ENCODE measurements at places on chromosomes 1 and 21. TPM values are rescaled to one million over a fixed set of nuclear protein-coding genes. Genes with fewer than 3 reads are reported as not detected.

Gene CDK11A
- 10.3 TPM for total RNA-seq

- DNase-seq = no peak
Observed at GRCh38 chr1:50976890-50977574, 7.0 kb downstream of the CDKN2C start.

DNA sequence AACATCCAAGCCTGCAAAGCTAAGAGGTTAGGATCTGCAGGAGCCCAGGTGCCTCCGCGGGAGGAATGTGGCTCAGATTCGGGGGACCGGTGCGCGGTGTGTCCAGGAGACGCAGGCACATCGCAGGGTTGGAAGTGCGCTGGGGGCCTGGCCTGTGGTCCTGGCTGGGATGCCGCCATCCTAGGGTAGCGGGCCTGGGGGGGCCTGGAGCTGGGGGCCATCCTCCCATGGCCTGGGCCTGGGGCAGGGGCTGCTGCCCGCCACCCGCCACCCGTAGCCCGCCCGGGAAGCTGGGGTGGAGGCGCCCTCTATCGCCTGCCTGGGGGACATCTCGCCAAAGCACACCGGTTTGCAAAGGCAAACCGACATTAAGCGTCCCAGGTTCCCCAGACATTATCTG, 170.6 kb upstream of the ARHGEF16 start:
- DNase-seq = no peak

GRCh38 chr21:24050231-24050630, 1557.0 kb downstream of the MRPL39 start:
- DNase-seq = no peak

- DNase-seq = no peak
Observed at GRCh38 chr1:182699393-182700350, 15.3 kb upstream of the RGS8 start.

- no peak for DNase-seq
Observed at GRCh38 chr1:32115496-32115895, 7.6 kb downstream of the KPNA6 start.

- peak; percentile 9 for DNase-seq
Observed at GRCh38 chr1:62841587-62842169, 57.7 kb downstream of the ATG4C start.

DNA sequence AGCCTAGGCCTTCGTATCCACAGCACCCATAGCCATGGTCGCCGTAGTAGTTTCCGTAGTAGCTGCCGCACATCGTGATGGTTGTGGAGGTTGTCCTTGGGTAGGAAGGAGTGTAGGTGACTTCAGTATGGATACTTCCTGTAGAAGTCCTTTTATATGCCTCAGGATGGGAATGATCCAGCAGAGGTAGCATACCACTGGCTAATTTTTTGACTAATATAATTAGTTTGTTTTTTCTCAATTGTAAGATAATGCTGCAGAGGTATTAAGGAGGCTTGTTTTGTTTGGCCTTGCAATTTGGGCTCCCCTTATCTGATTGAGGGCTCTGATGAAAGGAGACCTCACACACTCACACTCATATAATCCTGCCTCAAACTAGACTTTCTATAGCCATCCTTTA, at the start of gene KRTAP6-2:
KRTAP6-2 (minus strand) TSS at position 101 of the 400 bp plus-strand sequence; CDS start at position 73, 28 bp downstream.
- no peak for DNase-seq

DNA sequence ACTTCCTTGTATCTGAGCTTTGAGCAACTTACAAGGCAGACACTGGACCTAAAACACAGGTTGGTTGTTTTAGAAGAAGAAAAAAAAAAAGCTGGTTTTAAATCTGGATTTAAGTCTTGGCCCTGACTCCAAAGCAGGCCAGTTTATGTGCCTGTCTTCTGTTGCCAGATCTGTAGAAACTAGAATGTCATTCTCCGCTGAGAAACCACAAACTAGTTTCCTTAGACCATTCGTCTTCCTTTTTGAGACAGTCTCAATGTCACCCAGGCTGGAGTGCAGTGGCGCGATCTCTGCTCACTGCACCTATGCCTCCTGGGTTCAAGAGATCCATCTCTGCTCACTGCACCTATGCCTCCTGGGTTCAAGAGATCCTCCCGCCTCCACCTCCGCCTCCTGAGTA, 33.9 kb downstream of the APP start:
- DNase-seq = no peak

DNA sequence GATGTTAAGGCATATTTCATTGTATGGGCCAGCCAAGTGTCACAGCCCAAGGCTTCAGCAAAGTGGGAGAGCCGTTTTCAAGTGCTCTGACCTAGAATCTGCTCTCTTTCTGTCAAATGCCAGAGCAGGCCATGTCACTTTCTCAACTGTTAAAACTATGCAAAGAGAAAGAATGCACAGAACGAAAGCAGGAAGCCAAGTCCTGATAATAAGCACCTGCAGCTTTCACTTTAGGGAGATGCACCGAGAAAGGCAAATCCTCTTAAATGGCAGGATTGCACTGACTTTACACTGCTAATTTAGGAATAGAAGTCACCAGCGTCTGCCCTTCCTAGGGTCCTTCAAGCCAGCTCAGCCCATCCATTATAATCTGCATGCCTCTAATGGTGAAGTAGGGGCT, 49.2 kb upstream of the NTPCR start:
- DNase-seq = no peak

DNA sequence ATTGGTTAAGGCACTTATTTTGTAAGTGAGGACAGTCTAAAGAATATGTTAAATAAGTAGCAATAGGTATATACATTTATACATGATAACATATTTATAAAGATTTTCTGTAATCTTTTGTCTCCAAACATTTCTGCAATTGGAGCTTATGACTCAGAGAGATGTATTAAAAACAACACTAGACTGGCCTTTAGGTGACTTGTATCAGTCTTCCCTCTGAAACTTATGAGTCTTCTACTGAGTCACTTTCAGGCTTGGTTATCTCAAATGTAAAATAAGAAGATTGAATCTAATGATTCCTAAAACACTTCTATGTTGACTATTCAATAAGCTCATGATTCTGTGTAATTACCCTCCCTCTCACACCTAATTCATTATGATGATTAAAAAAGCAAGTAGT, 672.6 kb upstream of the NEGR1 start:
- DNase-seq = no peak

GRCh38 chr1:156860628-156861423, at the start of gene NTRK1:
Gene NTRK1, plus strand, starts transcription at chr1:156860865. Its CDS starts 70 bp downstream, at chr1:156860935.
- no peak for DNase-seq

DNA sequence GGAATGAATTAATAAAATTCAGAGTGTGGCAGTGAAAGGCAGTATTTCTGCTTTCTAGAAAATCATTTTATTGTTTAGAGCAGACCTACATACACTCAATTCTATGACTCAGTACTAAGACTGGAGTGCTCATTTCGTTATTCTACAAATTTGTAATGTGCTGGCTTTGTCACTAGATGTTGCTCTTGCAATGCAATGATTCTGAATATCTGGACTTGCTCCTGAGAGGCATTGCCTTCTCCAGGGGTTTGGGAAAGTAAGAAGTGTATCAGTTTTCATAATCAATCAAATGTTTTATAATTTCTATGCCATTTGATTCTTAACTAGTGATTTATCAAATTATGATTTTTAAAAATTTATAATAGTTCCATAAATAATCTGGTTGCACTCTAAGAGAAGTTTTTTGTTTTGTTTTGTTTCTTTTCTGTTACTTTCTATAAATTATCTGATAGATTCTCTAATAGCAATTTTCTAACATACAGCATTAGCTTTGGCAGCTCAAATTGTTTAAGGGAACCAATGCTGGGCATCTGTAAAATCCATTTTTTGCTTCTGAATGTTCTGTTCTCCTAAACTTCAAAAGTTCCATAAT, 280.5 kb upstream of the SGIP1 start:
- DNase-seq = no peak

DNA sequence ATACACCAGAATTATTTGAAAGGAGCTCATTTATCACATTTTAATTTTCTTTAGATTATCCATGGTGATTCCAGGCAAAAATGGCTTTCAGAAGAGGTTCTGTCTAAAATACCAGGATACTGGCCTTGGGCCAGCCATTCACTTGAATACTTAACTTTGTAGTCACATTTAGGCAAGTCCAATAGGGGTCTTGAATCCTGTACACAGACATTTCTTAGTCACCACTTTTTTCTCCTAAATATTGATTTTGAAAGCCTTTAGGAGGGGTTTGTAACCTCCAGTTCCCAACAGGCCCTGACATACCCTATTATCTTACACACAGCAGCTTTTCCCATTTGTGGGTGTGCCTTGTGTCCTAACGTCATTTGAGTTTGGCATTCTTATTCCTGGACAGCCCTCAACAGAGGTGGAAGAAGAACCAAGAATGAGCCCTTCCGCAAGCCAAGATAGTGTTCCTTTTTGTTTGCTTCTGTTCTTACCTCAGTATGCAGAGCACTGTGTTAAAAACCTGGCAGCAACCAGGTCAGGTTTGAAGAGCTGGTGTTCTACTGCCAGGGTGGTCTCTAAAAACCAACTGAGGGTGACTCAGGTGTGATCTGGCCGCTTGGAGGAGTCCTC, 19.5 kb downstream of the MAP3K7CL start:
- DNase-seq = no peak

- no peak for DNase-seq
Observed at GRCh38 chr1:162562470-162562828, 927 bp downstream of the UAP1 start.

DNA sequence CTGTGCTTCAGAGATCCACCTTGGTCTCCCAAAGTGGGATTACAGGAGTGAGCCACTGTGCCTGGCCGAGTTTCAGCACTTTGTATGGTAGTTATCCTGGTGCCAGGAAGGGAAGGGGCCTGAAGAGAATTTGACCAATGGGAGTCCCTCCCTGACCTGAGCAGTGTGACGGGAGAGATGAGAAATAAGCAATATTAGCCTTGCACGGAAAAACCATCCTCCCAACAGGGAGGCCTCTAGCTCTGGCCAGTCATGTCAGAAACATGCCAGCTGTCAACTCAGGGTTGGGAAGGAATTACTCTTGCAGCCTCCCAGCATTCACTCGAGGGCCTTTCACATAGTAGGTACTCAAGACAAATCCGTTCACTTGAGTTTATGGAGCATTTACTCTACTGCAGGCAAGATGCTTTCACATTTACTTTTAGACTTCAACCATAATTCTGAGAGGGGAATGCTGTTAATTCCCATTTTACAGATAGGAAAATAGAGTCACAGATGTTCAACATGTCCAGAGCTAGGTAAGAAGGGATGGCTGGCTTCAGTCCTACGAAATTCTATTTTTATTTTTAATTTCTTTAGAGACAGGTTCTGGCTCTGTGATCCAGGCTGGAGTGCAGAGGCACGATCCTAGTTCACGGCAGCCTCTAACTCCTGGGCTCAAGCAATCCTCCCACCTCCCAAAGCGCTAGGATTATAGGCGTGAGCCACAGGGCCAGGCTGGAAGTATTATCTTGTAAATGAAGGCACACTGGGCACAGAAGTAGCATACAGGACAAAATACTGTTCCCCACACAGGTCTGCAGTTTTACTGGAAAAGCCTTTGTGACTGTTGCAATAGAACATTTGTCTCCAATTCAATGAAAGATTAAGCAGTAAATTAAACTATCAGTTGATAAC, 3.2 kb upstream of the ATP13A2 start:
- DNase-seq = no peak

Measured in epithelial cell of proximal tubule (primary cell).